M059J (cell line): ENCODE measurements at places on chromosomes 7 and 10. TPM values are rescaled to one million over a fixed set of nuclear protein-coding genes. Genes with fewer than 3 reads are reported as not detected.

Gene OR2A2
- total RNA-seq, result not detected in 2 replicates

Gene SPOCK2
- 0.05 TPM in 1 of 2 replicates, not detected in the other for total RNA-seq

- DNase-seq, result peak; percentile 43
Observed at GRCh38 chr7:55573234-55573900, 1.1 kb upstream of the VOPP1 start.

Gene SPDYE5
- total RNA-seq, result not detected in 2 replicates

Gene CRYGN
- total RNA-seq, result not detected in 2 replicates

DNA sequence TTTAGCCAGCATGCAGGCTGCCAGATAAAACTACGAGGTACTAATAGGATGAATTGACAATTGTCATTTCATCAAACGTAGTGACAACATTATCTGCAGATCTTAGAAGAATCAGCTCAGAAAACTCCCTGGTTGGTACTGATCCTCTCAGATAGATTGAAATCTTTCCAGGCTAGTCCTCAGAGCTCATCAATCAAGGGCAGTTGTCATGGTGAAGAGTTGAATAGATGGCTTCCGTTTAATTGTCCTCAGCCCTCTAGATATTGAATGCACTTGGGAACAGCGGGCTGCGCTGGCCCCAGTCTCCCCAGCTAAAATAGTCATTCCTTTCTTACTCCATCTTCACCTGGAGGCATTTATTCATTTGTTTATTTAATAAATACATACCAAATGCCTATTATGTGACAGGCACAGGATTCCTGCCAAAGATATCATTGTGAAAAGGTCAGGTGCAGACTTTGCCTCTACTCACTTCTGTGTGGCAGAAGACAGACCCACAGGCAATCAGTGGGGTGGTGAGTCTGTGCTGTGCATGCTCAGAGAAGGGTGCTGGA lies 1081.6 kb downstream of the TYW1 start:
- DNase-seq, result peak; percentile 76

Gene ABI1
- 31.3 and 32.0 TPM in 2 replicates for total RNA-seq

GRCh38 chr10:66792441-66792840 lies 133.4 kb upstream of the LRRTM3 start:
- no peak for DNase-seq

DNA sequence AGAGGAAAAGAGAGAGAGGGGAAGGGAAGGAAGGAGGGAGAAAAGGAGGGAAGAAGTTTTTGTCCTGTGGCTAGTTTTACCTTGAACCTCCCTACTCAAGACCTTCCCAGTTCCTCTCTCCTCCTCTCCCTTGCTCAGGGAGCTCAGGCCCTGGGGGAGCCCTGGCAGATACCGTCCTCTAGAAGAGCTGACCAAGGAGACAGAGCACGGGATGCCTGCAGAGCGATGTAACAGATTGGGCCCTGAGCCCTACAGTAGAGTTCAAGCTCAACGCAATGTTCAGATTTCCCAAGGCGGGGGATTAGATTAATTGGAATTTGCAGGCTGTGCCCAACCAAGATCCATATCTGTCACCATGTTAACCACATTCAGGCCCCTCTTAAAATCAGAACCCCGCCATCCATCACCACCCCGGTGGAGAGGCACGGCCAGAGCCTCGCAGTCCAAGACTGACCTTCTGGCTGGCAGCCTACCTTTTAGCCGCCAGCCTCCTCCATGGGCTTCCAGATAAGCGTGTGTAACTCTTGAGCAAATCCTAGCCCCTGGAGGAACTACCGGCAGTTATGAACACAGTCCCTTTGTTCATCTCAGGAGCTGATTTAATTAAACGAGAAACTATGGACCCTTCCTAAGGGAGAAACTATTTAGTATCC lies 70.6 kb downstream of the KCNMA1 start:
- peak; percentile 44 for DNase-seq

DNA sequence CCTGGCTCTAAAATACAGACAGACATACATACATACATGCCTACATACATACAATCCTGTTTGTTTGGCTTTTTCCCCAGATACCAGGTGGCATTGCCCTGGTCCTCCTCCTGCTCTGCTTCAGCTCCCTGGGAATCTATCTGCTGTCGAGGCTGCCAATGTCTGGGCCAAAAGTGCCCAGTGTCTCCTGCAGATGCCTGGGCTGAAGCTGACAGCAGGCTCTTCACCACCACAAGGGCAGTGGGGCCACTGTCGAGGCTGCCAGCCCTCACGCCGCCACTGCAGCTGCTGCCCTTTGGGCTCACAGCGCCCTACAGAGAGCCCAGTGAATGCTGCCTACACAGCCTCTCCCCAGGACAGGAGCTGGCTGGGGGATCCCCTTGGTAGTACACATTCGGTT lies 18.0 kb upstream of the STN1 start:
- no peak for DNase-seq

Gene C7orf57
- total RNA-seq, result 0.25 and 0.62 TPM in 2 replicates

GRCh38 chr7:116769546-116769945 lies 92.8 kb upstream of the CAPZA2 start:
- DNase-seq, result no peak

Gene PRRT4
- total RNA-seq, result not detected in 2 replicates

DNA sequence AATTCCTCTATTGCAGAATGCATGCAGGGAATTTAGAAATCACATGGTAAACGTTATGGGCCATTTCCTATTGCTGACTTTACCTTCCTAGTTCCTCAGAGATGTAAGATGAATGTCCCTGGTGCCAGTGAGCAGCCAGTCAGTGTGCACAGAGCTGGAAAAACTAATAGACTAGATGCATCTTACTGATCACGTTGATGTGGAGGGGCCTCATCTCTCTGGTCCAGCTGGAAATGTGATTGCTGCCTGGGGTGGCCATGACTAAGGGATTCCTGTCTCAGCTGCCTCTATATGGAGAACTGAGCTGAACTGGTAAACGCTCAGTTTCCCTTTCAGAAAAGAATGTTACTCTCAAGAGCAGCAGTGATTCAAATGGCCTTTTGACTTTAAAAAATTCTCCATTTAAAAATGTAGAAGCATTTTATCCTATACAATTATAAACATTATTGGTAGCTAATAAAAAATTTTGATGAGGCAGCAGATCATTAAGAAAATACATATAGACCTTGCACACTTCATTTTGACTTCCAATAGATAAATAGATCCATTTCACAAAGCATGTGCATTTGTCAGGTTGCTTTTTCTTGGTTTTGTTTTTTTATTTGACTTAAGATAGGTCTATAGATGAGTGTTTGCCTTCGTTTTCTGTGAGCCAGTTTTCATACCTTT lies 80.5 kb upstream of the INSYN2A start:
- DNase-seq, result no peak

Gene RSPH10B2
- 0.15 TPM in 1 of 2 replicates, not detected in the other for total RNA-seq

DNA sequence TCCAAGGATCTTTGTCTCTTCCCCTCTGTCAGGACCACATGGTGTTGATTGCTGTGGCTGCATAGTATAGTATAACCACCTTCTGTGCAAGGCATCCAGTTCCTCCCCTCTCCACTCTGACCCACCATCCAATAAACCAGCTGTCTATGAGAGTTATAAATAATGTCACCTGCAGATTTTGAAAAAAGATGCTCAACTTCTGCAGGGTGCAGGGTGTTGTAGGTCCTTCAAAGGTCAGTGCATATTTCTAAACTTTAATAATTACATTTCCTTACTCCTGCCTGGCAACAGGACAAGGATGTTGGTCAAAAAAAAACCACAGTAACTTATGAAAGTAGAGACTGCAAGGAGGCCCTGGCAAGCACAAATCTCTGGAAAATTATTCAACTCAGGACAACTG lies 166.2 kb downstream of the PKD1L1 start:
- DNase-seq, result peak; percentile 83

- no peak for DNase-seq
Observed at GRCh38 chr10:77837925-77838595, 88.5 kb downstream of the DLG5 start.

- no peak for DNase-seq
Observed at GRCh38 chr7:1662767-1663166, 7.3 kb upstream of the ELFN1 start.

DNA sequence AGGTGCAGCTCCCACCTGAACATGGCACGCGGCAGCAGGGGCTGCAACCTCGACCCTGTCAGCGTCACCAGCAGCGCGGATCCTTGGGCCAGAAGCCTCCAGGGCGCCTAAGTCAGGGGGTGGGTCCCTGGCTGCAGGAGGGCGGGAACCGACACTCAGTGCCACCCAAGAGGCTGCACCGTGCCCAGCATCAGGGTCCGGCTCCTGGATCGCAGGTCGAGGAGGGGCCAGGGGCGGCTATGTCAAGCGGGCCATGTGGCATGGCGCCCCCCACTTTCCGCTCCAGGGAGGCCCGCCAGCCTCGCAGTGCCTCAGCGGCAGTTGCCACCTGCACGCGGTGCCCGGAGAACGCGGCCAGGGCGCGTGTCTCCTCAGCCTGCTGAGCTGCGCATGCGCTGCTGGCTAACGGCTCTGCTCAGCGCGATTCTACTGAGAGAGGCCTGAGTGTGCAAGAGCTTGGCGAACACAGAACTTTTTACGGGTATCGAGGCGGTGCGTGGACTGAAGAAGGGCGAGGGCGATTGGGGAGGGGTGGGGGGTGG lies at the start of gene ANKRD30A:
TSS of gene ANKRD30A (plus strand) at position 408 of the 542 bp plus-strand sequence. CDS start 190 bp downstream, outside the sequence.
- no peak for DNase-seq

- no peak for DNase-seq
Observed at GRCh38 chr7:120966961-120967360, 16.4 kb downstream of the ING3 start.

DNA sequence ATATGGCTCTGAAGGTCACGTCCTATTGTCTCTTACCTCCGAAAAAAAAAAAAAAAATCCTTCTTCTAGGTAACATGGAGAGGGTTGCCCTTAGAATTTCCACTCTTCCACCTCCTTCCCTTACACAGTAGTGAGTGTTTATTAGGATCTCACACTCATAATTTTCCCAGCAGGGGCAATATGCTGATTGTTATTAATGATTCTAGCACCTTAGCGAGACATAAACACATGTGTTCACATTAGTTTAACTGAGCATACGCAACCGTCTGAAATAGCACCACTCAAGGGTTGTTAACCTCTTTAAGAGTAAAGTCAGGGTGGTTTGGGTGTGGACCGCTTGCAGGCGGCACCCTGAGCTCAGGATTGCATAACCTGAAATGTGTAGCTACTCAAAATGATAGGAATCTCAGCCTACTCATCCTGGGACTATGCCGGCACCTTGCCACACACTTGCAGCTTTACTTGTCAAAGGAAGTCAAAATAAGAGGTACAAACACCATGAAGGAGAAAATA lies 52.2 kb downstream of the CPEB3 start:
- peak; percentile 63 for DNase-seq

GRCh38 chr7:114087653-114088469 lies 169.1 kb upstream of the PPP1R3A start:
- no peak for DNase-seq

Gene ZNF212
- total RNA-seq, result 7.5 and 9.6 TPM in 2 replicates

- no peak for DNase-seq
Observed at GRCh38 chr7:131251371-131251770, 76.3 kb upstream of the MKLN1 start.

GRCh38 chr7:80127412-80128160 lies 7.0 kb upstream of the GNAI1 start:
- no peak for DNase-seq

DNA sequence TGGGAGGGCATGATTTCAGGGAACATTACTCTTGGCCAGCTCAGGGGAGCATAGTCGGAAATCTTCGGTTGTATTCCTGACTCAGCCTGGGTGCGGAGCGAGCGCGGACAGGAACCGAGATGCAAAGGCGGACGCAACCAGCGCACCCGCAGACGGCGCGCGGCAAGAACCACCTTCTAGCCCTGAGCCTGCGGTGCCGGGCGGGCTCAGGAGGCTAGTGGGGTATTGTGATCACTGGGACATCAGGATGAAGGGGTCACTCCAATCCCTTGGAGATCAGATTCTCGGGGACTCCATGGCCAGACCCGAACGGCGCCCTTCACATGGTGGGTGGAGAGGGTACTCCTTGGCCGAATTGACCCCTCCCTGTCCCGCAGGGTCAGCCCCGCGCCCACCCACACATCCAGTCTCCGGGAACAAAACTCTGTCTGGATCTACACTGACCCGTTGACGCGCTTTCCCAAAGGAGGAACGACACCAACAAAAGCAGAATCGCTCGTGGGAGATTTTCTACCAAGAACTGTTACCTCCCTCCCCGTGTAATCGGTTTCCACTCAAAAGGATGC lies 730.5 kb downstream of the ZWINT start:
- DNase-seq, result no peak

Gene TMEM213
- total RNA-seq, result not detected in 2 replicates

Gene GALNT17
- not detected in 2 replicates for total RNA-seq

Gene UNCX
- total RNA-seq, result not detected in 2 replicates

DNA sequence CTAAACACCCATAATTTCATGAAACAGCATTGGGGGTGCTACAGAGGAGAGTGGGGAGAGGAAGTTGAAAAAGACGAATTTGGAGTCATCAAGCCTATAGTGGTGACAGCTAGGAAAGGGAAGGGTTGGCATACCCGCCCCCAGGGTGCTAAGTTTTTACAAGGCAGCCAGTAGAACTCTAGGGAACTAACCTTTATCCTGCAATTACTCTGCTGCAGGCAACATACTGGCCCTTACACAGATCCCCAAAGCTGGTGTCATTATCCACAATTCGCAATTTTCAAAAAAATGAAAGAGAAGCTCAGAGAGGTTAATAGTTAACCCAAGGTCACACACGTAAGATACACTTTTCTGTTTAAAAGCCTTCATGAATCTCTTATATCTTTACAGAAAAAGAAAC lies 14.2 kb upstream of the SLC35B4 start:
- DNase-seq, result no peak
